G401 (cell line): ENCODE measurements at places on chromosomes 16 and 17. TPM values are rescaled to one million over a fixed set of nuclear protein-coding genes. Genes with fewer than 3 reads are reported as not detected.

ASPHD1 gene
- total RNA-seq = 25.5 and 28.5 TPM in 2 replicates

STH gene
- not detected in 2 replicates for total RNA-seq

GRCh38 chr17:68624381-68624780 is 23.2 kb upstream of the FAM20A start:
- no peak for DNase-seq

DNA sequence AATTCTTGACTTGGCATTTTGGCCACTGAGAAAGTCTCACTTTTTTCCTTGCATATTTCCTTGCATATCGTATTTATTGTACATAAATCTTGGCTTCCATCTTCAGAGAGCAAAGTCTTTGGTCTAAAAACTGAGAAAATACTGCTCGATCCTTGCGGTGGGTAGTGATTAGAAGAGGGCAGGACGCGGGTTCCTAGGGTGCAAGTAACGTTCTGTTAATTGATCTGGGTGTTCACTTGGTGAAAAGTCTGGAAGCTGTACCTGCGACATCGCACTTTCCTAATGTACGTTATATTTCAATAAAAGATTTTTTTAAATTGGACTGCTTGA is 758 bp upstream of the UBALD2 start:
- DNase-seq = no peak

- no peak for DNase-seq
Measured at GRCh38 chr17:219696-220095, 38.2 kb upstream of the DOC2B start.

GRCh38 chr16:3173892-3174617 is 13.9 kb upstream of the OR1F1 start:
- DNase-seq = no peak
